Nephron progenitor cell (in vitro differentiated cells): ENCODE measurements at places on chromosomes 16 and 17.
A peak's percentile ranks its signal among the peaks of the same experiment; 100 is the strongest.

DNA sequence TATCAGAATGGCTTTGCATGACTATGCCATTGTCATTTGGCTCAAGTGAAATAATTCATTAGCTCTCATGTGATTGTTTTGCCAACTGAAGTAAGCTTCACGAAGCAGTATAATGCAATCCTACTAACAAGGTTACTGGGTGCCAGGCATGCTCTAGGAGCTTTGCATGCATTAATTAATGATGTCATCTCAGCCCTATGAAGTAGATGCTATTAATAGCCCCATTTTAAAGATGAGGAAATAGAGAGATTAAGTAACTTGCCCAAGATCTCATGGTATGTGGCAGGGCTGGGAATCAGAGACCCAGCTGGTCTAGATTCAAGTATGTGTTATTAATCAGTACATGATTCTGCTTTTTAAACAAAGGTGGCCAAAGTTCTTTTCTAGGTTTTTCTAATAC, 14.1 kb downstream of the KRT39 start:
- no peaks in the 10 kb centered on the region for H3K36me3 ChIP-seq
- peaks cover 3% of the 10 kb centered on the region for H3K27me3 ChIP-seq
- H3K4me1 ChIP-seq: peaks cover 73% of the 10 kb centered on the region
- no peak for DNase-seq
- H3K4me3 ChIP-seq: no peak overlapping the region

DNA sequence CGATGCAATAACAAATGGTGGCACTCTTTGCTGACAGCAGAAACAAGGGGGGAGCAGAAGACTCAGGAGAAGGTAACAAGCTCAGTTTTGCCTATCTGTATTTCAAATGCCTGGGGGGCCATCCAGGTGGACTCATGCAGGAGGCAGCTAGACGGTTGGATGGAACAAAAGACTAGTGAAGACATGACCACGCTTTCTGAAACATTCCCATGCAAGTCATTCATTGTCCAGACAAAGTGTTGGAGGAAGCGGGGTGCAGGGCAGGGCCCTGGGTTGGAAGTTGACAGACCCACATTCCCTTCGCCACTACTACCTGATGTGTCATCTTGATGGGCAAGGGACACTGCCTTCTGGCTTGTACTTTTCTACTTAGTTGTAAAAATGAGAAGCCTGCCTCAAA, 29.8 kb upstream of the CRYBA1 start:
- H3K36me3 ChIP-seq: no peaks in the 10 kb centered on the region
- H3K4me1 ChIP-seq: peaks cover 8% of the 10 kb centered on the region
- no peak overlapping the region for H3K27ac ChIP-seq
- DNase-seq: no peak
- H3K27me3 ChIP-seq: peaks cover 4% of the 10 kb centered on the region
- no peak overlapping the region for H3K4me3 ChIP-seq

- H3K27me3 ChIP-seq: no peaks in the 10 kb centered on the region
- peaks cover 52% of the 10 kb centered on the region for H3K4me1 ChIP-seq
- H3K4me3 ChIP-seq: no peak overlapping the region
- H3K27ac ChIP-seq: no peak overlapping the region
- peaks cover 5% of the 10 kb centered on the region for H3K36me3 ChIP-seq
- DNase-seq: no peak
These were observed 72.6 kb downstream of the SDK2 start for GRCh38 chr17:73571511-73572130.

DNA sequence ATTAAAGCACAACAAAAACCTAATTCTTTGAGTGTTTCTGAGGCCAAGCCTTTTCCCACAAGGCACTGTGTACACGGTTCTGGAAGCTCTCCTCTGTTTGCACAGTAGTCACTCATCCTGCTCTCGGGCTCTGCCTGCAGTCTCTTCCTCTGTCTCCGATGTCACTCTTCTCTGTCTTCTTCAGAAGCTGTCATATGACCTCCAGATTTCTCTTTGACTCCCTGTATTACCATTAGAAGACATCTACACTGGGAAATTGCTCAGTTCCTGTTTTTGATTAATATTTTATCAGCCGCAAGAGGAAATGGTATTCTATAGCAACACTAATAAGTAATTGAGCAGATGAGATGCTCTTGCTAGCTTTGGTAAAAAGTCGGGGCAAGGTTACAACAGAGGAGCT, 422.9 kb downstream of the WWOX start:
- H3K4me3 ChIP-seq: no peak overlapping the region
- peaks cover 8% of the 10 kb centered on the region for H3K36me3 ChIP-seq
- DNase-seq: no peak
- peak overlapping the region; percentile 84 for H3K27ac ChIP-seq
